ENCODE measurements at places on chromosomes 3 and 15.

DNA sequence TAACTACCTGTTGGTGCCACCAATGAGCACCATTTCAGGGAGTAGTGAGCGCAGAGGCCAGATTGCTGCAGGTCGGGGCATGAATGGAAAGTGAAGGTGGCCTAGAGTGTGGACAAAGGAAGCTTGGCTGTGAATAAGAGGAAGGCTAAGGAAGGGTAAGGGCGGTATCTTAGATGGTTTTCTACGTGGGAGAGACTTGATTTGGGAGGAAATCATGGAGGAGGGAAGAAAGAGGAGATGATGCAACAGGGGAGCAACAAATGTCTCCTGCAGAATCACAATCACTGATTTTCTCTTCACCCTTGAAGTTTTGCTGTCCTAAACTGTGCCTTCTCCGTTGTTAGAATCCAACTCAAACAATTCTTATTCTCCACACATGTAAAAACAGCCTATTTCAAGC, 21.8 kb downstream of the NME9 start:
- no peak for DNase-seq

DNA sequence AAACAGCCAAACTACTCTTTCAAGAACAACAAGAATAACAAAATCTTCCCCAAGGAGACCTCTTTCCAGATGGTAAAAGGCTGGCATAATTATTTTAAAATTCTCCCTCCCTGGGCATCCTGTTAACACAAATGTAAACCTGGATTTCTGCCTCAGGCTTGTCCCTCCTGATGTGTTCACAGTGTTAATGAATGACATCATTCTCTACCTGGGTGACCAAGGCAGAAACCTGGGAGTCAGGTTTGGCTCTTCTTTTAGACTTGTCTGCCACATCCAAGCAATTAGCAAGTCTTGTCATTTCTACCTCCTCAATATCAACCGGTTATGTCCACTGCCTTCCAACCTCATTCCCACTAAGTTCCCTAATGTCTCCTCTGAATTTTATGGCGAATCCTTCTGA, 368.7 kb upstream of the TBL1XR1 start:
- DNase-seq, result no peak

GRCh38 chr3:120130656-120131055, 36.4 kb upstream of the GSK3B start:
- DNase-seq, result no peak

- no peak for DNase-seq
Observed at GRCh38 chr3:41573591-41573990, 374.3 kb downstream of the CTNNB1 start.

DNA sequence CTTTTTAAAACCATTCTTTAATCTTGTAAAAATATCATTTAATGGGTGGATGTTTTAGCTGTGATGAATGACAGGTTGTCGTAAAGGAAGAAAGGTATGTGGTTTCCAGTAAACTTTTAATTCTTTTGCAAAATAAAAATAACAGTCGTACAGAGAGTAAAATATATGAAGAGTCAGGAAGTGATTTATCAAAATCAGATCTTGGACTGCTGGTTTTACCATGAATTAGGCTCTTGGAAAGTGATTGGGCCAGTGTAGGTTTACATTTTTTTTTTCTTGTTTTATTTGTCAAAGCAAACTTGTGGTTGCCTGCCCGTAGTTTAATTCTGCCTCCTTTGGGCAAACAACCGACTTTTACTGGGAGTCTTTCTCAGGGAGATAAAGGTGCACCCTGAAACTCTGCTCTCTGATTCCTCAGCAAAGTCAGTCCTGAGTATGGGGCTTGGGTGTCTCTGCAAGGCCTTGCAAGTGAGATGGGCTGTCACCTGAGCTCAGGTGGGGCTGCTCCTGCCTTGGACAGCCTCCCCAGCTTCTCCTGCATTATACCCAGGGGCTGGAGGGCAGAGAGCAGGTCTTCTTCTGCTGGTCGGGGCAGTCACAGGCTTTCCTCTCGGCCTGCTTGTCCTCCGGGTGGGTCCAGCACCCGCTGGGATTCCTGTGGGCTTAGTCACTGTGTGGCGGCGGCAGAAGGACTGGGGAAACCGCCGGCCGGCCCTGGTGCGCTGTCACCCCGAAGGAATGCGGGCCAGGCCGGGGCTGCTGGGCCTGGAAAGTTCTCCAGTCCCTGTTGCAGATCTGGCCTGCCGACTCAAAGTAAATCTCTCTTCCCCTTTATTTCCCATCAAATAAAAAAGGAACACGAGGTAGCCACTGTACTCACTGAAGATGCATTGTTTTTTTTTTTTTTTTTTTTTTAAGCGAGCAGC, 79.0 kb downstream of the IGF1R start:
- DNase-seq, result no peak

DNA sequence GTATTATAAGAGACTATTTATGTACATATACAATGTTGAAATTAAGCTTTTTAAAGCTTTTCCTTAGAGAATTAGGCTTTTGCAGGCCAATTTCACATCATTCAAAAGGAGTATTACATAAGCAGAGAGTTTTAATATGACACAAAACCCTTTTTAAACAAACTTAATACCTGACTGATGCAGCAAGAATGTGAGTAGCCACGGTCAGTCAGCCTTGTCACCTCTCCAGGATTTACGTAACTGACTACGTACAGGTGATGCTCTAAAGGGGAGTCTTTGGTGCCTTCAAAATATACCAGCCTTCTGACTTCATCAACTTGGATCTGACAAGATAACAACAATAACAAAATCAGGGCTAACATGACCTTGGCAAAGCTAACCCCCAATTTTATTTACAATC, 44.2 kb upstream of the IGDCC4 start:
- DNase-seq, result no peak

GRCh38 chr3:187748050-187748481, 2.8 kb upstream of the BCL6 start:
- DNase-seq, result peak; percentile 78

GRCh38 chr15:68775671-68776476, 44.8 kb downstream of the ANP32A start:
- no peak for DNase-seq

DNA sequence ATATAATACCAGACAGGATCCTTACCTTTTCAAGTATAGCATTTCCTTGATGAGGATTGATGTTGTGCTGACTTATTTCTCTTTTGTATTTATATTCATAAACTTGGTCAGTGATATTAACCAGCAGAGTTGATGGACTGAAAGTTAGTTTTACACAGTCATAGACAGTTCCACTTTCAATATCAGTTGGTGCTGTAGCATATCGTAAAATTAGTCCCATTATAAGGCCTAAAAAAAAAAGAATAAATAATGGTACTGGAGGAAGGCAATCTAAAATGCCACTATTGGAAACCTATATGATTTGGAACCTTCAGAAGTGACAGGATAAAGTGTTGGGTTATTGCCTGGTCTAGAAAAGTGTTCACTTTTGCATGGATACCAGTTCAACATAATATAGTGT, 16.3 kb downstream of the SLC9A9 start:
- no peak for DNase-seq

- no peak for DNase-seq
Observed at GRCh38 chr15:62622775-62623174, 419.8 kb upstream of the TPM1 start.

Data from effector CD4-positive, alpha-beta T cell (primary cell).